Spleen (tissue), 13 donors: ENCODE measurements at places on chromosomes 12 and 14. TPM values are rescaled to one million over a fixed set of nuclear protein-coding genes. Genes with fewer than 3 reads are reported as not detected.

DNA sequence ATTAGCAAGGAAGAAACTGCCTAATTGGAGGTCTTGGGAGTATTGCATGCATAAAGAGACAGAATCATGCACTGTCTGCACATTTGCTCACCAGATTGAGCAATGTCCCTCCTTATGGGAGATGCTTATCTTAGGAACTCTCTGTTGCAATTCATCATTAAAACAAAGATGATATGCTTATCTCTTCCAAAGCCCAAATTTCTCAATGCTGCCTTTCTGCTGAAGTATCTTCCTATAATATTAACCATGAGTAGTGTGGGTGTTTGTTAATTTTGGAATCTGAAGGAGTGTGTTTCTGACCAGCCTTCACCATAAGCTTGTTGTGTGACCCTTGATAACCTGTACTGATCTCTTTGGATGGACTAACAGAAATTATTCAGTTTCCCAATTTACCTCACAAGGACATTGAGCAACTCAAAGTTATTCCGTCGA, 1257.6 kb upstream of the FLRT2 start:
- no peak for DNase-seq

DNA sequence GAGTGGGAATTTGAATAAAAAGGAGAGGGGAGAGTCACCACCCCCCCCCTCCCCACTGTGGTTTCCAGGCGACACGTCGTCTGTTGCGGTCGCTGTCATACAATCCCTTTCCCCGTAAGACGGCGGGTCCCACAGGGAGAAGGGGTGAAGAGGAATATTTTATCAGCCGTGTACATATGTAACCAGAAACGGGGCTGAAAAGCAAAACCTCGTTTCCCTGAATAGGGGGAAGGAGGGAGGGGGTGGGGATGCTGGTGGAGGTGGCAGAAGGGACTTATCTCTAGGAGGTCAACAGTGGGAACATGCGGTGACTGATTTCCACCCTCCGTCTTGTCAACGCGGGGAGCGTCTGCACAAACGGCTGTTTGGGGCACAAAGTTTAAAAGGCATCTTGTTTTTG, 171.4 kb downstream of the RBM19 start:
- DNase-seq = no peak

GRCh38 chr14:37375566-37375965, 177.8 kb downstream of the MIPOL1 start:
- DNase-seq = no peak

DNA sequence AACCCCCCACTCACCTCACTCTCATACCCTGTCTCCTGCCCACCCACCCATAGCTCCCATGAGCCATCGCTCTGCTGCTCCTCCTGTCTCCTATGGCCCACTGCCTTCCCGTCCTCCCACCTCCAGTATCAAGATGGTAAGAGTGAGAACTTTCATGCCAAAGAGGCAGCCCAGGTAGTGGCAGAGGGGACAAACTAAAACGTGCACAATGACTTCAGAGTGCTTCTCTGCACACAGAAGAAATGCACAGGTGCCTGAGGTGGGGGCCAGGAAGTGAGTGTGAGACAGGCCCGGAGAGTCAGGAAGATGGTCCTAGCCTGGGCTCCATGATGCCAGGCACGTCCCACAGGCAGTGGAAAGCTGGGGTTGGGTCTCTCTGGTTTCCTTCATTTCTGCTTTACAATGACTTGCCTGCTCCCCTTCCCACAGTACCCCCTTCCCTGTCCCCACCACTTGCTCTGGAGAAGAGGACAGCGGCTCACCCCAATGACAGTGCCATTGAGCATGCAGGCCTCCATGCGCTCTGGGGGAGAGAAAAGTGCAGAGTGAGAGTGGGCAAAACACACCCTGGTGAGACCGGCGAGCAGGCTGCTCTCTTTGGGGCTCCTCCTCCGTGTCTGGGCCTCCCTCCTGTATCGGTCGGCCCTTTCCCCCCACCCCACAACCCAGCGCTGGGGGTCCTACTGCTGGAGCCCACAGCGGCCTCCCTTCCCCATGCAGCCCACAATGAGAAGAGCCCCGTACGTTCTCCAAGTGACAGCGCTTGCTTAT, 22.8 kb upstream of the ANO2 start:
- no peak for DNase-seq

DNA sequence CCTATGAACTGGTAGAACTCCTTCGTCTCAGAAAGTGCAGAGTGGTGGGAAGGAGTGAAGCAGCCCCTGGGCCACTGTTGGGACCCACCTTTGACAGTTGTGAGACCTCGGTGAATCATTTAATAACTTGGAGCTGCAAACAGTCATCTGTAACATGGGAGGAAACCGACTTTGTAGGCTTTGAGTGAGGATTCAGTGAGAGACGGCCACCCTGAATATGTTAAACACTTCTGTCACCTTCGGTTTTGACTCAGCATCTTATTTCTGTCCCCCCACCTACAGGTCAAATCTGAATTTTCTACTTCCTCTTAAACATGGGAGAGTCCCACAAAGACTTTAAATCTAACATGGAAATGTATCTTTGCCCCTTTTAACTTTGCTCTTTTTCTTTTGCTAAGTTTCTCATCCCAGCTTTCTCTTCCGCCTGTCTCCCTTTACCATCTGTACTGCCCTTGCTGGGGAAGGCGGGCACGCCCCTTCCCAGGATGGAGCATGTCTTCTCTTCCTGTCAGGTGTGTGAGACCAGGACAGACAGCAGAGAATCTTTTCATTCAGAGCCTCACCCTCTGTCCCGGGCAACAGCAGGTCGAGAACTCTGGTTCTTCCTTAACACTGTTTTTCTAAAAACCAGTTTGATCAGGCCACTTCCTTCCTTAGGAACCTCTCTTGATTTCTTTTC, 37.1 kb downstream of the ZC3H14 start:
- DNase-seq = no peak

- DNase-seq = no peak
Observed at GRCh38 chr12:1047898-1048660, 57.1 kb downstream of the ERC1 start.

GRCh38 chr12:48774516-48774915, 14.4 kb downstream of the ADCY6 start:
- DNase-seq = no peak

DNA sequence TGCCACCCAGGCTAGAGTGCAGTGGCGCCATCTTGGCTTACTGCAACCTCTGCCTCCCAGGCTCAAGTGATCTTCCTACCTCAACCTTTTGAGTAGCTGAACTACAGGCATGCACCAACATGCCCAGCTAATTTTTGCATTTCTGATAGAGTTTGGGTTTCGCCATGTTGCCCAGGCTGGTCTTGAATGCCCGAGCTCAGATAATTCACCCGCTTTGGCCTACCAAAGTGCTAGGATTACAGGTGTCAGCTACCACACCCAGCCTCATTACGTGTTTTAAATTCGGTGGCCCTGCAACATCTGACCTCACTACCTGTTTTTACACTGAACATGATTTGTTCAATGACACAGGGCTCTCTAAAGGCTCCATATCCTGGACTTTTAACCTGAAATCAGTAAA, 22.9 kb upstream of the RDH16 start:
- DNase-seq = no peak

DNA sequence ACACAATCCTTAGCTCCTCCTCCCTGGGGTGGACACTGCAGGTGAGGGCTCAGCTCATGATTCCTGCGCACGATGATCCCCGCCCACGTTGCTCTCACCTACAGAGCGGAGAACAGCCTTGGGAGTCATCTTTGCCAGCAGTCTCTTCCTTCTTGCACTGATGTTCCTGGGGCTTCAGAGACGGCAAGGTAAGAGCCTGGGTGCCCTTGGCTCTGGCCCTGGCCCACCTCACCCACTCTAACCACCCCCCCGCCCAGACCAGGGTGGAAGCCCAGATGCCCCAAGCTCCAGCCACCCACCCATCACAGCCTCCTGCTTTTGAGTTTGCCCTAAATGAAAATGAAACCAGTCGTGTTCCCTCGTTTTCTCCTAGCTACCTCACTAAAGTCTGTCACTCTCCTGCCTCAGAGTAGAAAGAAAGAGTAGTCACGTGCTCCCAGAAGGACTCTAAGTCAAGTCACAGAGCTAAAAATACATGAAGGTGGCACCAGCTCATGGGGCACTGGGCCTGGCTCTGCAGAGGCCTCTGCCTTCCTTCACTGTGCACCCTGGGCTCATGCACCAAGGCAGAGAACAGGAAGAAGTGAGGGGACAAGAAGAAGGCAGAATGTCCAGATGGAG, 9.0 kb downstream of the TAPBPL start:
- DNase-seq = no peak

GRCh38 chr12:41205070-41205709, 17.1 kb downstream of the PDZRN4 start:
- no peak for DNase-seq

- DNase-seq = no peak
Observed at GRCh38 chr12:43145481-43145880, 406.5 kb downstream of the ADAMTS20 start.

- no peak for DNase-seq
Observed at GRCh38 chr12:131266591-131267467, 313.1 kb downstream of the ADGRD1 start.

DNA sequence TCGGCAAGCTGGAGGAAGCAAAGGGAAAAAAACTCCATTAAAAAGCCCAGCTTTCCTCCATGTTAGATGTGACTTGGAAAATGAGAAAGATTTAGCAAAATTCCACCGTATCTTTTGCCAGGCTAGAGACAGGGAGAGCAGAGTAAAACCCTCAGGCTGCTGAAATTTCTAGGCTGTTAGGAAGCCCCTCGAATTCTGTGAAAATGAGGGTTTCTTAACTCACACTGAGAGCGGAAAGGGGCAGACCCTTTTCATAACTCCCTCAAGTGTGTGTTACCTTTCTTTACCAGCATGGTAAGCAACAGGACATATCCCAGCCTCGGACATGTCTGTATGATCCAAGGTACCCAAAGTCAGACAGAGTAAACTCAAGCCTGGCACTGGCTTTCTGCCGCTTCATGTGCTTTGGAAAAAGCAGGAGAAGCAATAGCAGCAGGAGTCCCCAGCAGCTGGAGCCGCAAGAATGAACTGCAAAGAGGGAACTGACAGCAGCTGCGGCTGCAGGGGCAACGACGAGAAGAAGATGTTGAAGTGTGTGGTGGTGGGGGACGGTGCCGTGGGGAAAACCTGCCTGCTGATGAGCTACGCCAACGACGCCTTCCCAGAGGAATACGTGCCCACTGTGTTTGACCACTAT, at the start of gene RHOJ:
RHOJ (plus strand) TSS at position 37 of the 637 bp plus-strand sequence; CDS start at position 464, 427 bp downstream.
- DNase-seq = peak; percentile 66

DNA sequence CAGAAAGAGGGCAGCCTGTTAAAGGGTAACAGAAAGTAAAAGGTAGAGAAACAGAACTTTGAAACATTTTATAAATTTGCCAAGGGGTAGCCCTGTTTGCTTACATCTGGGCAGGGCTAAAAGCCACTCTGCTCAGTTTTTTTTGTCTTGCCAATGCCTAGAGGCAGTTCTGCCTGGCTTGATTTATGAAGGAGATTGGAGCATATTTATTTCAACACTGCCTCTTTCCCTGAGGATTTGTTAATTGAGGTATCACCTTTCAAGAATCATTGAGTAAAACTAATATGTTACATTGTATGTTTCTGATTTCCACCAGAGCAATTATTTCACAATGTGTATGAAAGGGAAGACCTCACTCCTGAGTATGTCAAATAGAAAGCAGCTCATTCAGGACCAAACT, 160.8 kb downstream of the GXYLT1 start:
- no peak for DNase-seq

- DNase-seq = peak; percentile 92
Observed at GRCh38 chr14:24095271-24096068, 1.4 kb downstream of the PCK2 start.

DNA sequence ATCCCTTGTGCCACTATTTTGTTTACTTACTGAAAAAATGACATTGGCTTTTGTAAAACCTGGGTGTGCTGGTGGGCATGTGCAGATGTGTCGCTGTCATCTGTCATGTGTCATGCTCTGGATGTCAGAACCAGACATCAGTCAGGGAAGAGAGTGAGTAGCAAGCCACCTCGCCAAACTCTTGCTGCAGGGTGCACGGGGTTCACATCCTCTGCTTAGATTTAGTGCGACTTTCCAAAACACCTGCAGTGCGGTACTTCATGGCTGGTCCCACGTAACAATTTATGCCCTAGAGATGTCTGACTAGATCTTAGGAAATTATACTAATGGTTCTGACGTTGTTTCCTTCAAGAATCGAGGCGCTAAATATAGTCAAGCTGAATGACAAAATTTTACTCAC, 106.7 kb downstream of the CRADD start:
- DNase-seq = no peak

- DNase-seq = peak; percentile 87
Observed at GRCh38 chr12:49089821-49090773, 4.5 kb downstream of the DHH start.

GRCh38 chr12:12543959-12544358, 18.7 kb downstream of the DUSP16 start:
- DNase-seq = no peak

GRCh38 chr12:18368594-18368993, 107.3 kb downstream of the PIK3C2G start:
- DNase-seq = no peak

DNA sequence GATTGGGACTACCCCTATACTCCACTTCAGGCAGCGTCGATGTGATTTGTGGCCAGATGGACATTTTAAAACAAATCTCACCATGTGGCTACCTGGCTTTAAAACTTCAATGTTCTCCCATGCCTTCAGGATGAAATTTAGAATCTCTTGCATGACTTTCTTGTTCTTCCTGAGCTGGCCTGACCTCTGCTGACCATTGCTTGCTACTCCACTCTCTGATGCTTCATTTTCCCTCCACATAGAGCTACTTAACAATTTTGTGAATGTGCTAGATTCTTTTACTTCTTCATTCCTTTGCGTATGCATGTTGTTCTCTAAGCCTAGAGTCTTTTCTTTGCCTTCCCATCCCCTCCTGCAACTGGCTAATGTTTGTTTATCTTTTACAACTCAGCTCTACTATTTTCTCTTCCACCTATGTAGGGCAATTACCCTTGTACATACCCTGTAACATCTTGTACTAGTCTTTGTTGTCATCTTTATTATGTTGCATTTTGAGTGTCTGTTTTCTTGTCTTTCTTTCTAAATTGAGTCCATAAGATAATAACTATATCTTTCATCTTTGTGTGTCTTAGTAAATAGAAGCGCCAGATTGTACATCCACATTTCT, 41.2 kb downstream of the YLPM1 start:
- no peak for DNase-seq

DNA sequence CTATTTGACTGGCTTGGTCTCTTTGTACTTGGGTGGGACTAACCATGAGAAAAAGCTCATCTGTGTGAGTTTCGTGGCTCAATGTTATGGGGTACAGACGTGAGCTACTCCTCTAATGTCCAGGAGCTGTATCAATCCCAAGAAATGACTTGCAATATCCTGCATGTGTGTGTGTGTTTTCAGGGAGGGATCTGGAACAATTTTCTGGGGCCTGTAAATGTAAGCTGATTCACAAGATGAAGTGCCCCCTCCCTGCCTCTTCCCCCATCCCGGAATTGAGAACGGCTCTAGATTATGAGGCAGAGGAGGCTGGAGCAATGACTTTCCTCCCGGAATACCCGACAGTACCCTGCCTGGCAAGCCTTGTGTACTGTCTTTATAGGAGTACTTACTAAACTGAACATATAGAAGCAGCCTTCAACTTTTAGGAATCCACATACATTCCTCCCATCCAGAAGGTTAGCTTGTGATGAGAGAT, 53.9 kb downstream of the TMX1 start:
- DNase-seq = no peak

The CLEC4D gene
- 2.1 TPM for polyA plus RNA-seq

The MYF6 gene
- 0.03 TPM for polyA plus RNA-seq

The RTL1 gene
- under 0.01 TPM for polyA plus RNA-seq

The ASIC1 gene
- polyA plus RNA-seq = 0.16 TPM

The TOX4 gene
- 12.1 TPM for polyA plus RNA-seq

The BMP4 gene
- polyA plus RNA-seq = 1.0 TPM

The PZP gene
- polyA plus RNA-seq = 0.06 TPM

The LGR5 gene
- 0.02 TPM for polyA plus RNA-seq

The MAP1LC3B2 gene
- 1.4 TPM for polyA plus RNA-seq
